ENCODE measurements at places on chromosomes 3 and 15.

DNA sequence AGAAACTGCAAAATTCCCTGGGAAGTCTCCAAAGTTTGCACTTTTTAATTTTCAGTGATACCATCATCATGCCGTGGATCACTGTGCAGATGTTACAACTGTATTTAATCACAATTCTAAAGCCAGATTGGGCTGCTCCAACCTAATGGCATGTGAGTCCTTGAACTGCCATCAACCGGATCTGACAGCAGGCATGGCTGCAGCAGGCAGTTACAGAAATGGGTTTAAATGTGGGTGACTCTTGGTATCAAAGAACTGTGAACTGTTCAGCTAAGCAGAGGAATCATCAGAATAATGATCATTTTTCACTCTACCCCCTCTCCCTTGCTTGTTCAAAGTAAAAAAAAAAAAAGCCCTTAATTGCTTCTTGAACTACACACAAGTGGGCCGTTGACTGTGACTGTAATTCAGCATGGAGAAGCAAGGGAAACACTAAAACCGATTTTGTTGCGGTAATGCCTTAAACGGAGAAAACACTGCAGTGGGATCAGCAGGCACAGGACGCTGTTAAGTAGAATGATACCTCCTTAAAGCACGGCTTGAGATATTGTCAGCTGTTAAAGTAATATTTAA lies 152.4 kb downstream of the RORA start:
- DNase-seq, result no peak

- DNase-seq, result no peak
Observed at GRCh38 chr3:149377408-149378364, at the start of gene TM4SF1. Gene TM4SF1 (minus strand): TSS chr3:149377649. CDS start chr3:149377547, 102 bp downstream.

DNA sequence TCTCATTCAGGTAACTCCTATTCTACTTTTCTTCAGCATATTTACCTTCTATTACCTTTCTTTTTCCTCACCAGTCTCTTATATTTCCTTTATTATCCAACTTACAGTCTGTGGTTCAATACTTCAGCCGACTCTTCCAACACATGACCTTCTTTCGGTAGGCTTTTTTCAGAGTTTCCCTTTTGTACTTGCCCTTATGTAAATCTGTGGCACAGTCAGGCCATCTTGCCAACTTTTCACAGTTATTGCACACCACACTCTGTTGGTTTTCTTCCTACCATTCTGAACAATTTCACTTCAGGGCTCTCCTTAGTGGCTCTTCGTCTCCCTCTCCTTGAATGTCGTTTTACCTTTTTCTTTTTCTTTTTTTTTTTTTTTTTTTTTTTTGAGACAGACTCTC lies 427.8 kb downstream of the LPP start:
- no peak for DNase-seq

DNA sequence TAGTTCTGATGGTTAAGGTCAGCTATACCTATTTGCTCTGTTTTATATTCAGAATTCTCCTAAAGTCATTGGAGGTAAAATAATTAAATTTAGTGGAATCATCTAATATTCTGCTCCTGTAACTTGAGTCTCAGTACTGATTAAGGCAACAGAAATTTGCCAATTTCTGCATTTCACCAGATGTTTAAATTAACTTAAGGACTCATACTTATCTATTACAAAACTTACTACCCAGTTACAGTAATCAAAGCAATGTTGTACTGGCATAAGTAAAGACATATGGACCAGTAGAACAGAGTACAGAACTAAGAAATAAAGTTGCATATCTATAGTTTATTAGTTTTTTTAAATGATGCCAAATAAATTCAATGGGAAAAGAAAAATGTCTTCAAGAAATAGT lies 1043.8 kb downstream of the OTOL1 start:
- no peak for DNase-seq

DNA sequence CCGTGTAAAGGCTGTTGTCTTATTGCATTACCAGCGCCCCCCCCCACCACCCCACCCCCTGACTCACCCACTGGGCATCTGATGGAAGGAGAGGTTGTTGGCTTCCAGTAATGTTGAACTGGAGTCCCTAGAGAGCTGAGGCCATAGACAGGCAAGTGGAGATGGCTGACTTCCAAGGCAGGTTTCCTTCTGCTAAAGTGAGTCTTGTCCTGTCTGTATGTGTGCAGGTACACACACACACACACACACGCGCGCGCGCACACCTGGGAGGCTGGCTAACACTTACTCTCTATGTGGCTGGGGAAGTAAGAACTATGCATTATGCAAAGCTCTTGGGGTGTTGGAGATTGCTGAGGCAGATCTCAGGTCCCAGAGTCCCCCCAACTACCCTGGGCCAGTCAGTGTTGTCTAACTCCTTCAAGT lies 1.6 kb upstream of the KY start:
- no peak for DNase-seq

GRCh38 chr15:42088801-42089640 lies 5.3 kb downstream of the PLA2G4D start:
- DNase-seq, result no peak
